NCI-H524 (cell line): ENCODE measurements at places on chromosomes 3 and 15.
A peak's percentile ranks its signal among the peaks of the same experiment; 100 is the strongest.

- DNase-seq = no peak
Observed at GRCh38 chr3:170322566-170323269, 34.8 kb upstream of the SKIL start.

GRCh38 chr3:25872200-25872877 lies 82.4 kb downstream of the OXSM start:
- no peak for DNase-seq

DNA sequence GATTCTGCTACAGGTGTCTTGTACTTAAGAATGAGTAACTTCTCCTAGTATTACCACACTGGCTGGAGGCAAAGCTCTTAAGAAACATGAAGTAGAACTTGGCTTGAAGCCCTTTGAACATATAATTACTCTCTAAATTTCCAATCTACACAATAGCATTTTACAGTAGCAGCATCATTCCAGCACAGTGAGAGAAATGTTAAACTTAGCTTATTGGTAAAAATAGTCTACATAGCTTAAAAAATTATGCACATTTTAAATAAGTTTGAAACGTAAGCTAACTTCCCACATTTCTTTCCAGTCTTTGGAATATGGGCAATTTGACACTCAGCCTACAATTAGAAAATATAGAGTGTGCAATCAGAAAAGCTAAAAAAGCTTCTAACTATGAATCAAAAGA lies 32.8 kb upstream of the TOP2B start:
- peak; percentile 1 for DNase-seq

GRCh38 chr3:195879416-195880036 lies 28.8 kb downstream of the TNK2 start:
- no peak for DNase-seq

DNA sequence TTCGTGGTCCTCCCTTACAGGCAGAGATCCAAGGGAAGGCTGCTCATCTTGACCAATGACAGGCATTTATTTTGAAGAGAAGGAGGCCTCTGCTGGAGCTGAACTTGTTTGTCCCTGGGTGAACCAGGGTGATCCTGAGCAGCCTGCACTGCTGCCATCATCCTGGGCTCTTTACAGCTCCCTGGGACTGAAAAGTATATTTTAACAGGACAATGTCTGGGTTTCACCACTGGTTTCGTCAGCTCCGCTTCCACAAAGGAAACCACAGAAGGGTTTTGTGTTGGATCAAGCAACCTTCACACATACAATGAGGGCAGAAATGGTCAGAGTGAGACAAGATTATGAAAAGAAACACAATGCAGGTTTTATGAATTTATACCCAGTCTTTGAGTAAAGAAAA lies 400.7 kb upstream of the TPM1 start:
- DNase-seq = no peak

DNA sequence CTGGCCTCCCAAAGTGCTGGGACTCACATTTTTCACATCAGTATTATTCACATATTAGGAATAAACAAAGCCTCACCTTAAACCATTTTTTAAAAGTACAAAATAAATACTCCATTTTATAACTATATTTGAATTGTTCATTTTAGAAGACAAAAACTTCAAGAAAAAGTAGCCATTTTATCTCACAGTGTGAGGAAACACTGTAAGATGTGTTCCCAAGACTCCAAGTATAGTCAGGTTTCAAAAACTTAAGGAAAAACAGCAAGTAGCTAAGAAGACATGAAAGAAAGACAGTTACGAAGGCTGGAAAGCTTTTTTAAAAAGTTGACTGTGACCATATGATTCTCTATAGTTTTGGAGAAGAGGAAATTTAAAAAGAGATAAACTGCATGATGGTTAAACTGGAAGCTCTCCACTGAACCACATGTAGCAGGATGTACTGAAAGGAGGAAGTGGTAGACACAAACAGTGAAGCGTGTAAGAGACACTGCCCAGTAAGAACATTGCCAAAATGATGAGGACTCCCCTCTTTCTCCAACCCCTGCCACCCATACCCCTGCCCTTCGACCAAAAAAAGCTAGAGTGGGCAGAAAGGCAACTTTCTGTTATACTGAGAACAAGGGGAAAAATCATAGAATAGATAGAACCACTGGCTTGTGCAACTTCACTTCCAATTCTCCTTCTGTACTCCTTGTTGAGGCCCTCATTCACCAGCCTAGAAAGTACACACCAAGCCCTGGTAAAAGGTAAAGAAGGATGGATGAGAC lies 6.2 kb upstream of the TMF1 start:
- no peak for DNase-seq

DNA sequence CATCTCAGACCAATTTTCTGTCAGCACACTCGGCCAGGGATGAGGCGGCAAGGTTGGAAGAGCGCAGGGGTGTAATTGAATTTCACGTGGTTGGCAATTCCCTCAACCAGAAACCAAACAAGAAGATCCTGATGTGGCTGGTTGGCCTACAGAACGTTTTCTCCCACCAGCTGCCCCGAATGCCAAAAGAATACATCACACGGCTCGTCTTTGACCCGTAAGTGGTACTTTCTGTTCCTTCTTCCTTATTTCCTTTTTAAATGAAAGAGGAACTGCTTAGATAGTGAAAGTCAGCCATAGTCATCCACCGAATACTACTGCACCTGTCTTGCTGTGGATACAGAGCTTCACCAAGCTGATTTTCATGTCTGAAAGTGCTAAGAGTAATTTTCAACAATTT lies 60.1 kb downstream of the SGO1 start:
- no peak for DNase-seq

- no peak for DNase-seq
Observed at GRCh38 chr15:40650479-40650878, 44.5 kb upstream of the RAD51 start.

DNA sequence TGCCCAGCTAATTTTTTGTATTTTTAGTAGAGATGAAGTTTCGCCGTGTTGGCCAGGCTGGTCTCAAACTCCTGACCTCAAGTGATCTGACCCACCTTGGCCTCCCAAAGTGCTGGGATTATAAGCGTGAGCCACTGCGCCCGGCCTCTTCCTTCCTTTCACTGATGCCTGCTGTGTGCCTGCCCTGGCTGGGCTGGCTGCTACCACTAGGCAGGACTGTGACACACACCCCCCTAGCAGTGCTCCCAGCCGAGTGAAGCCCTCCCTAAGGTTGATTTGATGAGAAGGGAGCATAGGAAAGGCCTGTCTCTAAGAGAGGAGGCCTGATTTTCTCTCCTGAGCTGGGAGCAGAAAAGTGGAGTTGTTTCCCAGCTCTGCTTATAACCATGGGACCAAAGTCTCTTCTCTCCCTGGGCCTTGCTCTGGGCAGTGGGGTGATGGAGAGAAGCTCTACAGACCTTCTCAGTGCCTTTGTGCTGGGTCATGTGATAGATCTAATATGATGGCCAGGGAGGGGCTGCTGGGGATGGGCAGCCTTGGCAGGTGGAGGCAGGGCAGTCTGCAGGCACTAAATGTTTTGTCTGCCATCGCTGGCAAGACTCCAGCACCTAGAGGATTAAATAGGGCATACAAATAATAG lies 20.1 kb upstream of the SFMBT1 start:
- no peak for DNase-seq
